Stomach (tissue), 19 donors: ENCODE measurements at places on chromosomes 4 and X. TPM values are rescaled to one million over a fixed set of nuclear protein-coding genes. Genes with fewer than 3 reads are reported as not detected.

Gene UGT2B11
- not detected for polyA plus RNA-seq

Gene ETDB
- polyA plus RNA-seq = not detected

Gene CNGA1
- polyA plus RNA-seq = 5.4 TPM

Gene GYPA
- not detected for polyA plus RNA-seq

Gene ZNF141
- 2.6 TPM for polyA plus RNA-seq

Gene AMER1
- 1.1 TPM for polyA plus RNA-seq

Gene TAF7L
- not detected for polyA plus RNA-seq

Gene TLR3
- 0.92 TPM for polyA plus RNA-seq

Gene CLDN22
- polyA plus RNA-seq = not detected

Gene MAGEC1
- not detected for polyA plus RNA-seq

Gene HTN3
- not detected for polyA plus RNA-seq

Gene ODAPH
- not detected for polyA plus RNA-seq

Gene MAGEB2
- polyA plus RNA-seq = not detected

Gene RHOXF2
- polyA plus RNA-seq = not detected

Gene DCAF12L2
- polyA plus RNA-seq = 0.20 TPM

Gene CHRDL1
- 3.3 TPM for polyA plus RNA-seq

Gene TEC
- 1.6 TPM for polyA plus RNA-seq

Gene NSUN7
- 2.0 TPM for polyA plus RNA-seq

Gene MUC7
- not detected for polyA plus RNA-seq

Gene FANCB
- polyA plus RNA-seq = 0.38 TPM

Gene TRIM60
- not detected for polyA plus RNA-seq

Gene DDX53
- polyA plus RNA-seq = not detected

Gene MAGEE1
- polyA plus RNA-seq = 0.31 TPM

Gene EGFL6
- polyA plus RNA-seq = 2.4 TPM

Gene BEX3
- polyA plus RNA-seq = 73.5 TPM

Gene SPARCL1
- 36.9 TPM for polyA plus RNA-seq

Gene ARMCX1
- 10.8 TPM for polyA plus RNA-seq

Gene GNPDA2
- 13.0 TPM for polyA plus RNA-seq

Gene TSR2
- polyA plus RNA-seq = 46.0 TPM

Gene SMIM31
- 0.70 TPM for polyA plus RNA-seq

Gene PNMA6F
- polyA plus RNA-seq = not detected

Gene PHKA2
- 21.9 TPM for polyA plus RNA-seq

Gene TEX13D
- polyA plus RNA-seq = 0.46 TPM

Gene GLRA3
- polyA plus RNA-seq = not detected

Gene RNF150
- 1.3 TPM for polyA plus RNA-seq

Gene PF4V1
- polyA plus RNA-seq = not detected

Gene SH3RF1
- polyA plus RNA-seq = 13.6 TPM

Gene GAGE12E
- polyA plus RNA-seq = not detected

Gene DRD5
- not detected for polyA plus RNA-seq

Gene CD99L2
- 7.0 TPM for polyA plus RNA-seq

Gene STPG2
- polyA plus RNA-seq = 0.05 TPM
